ENCODE measurements at places on chromosomes 16 and 17. TPM values are rescaled to one million over a fixed set of nuclear protein-coding genes. Genes with fewer than 3 reads are reported as not detected.
A peak's percentile ranks its signal among the peaks of the same experiment; 100 is the strongest.

The DNAJA2 gene
- 15.8 TPM for total RNA-seq

The USP10 gene
- 27.8 TPM for total RNA-seq

GRCh38 chr17:27965224-27965623 is 72.1 kb upstream of the LYRM9 start:
- H3K4me1 ChIP-seq, result no peaks in the 10 kb centered on the region
- H3K4me3 ChIP-seq, result no peak overlapping the region
- no peak overlapping the region for H3K27ac ChIP-seq

DNA sequence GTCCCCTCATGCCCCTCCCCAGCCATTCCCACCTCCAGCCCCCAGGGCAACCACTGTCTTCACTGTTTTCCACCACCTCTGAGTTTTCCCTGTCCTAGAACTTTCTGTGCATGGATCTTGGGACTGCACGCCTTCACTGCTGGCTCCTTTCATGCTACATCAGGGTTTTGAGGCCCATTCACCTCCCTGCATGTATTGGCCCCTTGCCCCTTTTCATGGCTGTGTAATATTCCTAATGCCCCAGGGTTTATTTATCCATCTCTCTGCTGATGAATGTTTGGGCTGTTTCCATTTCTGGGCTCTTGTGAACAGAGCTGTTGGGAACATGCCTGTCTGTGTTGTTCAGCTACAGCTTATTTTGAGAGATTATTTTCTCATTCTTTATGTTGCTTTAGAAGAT is 205.0 kb downstream of the RBFOX3 start:
- DNase-seq, result no peak

DNA sequence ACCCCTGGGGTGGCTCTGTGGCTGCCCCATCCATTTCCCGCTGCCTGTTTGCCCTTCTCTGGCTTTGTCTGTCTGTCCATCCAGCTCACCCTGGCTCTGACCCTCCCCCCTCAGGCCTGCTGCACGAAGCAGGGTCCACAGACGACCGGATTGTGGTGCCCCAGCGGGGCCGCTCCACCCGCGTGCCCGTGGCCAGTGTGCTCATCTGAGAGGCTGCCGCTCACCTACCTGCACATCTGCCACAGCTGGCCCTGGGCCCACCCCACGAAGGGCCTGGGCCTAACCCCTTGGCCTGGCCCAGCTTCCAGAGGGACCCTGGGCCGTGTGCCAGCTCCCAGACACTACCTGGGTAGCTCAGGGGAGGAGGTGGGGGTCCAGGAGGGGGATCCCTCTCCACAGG is 761 bp upstream of the LAT start:
- no peaks in the 10 kb centered on the region for H3K4me1 ChIP-seq
- H3K36me3 ChIP-seq, result peaks cover 73% of the 10 kb centered on the region
- H3K27ac ChIP-seq, result no peak overlapping the region
- H3K4me3 ChIP-seq, result no peak overlapping the region

DNA sequence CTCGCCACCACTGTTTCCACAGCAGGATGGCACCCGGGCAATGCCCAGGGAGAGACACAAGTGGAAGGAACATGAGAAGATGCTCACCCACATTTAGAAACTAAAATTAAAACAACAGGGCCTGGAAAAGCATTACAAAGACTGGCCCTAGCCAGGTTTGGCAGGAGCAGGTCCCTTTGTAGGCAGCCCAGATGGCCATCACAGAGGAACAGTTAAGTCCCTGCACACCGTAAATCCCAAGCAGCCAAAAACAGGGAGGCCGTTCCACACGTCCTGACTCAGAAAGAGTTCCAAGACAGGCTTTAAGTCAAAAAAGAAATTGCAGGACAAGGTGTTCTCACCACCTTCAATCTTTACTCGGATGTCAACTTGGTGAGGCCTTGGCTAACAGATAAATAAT is 127.1 kb downstream of the DYNLRB2 start:
- H3K36me3 ChIP-seq, result no peaks in the 10 kb centered on the region
- H3K27ac ChIP-seq, result no peak overlapping the region
- no peak for DNase-seq
- H3K4me3 ChIP-seq, result no peak overlapping the region

DNA sequence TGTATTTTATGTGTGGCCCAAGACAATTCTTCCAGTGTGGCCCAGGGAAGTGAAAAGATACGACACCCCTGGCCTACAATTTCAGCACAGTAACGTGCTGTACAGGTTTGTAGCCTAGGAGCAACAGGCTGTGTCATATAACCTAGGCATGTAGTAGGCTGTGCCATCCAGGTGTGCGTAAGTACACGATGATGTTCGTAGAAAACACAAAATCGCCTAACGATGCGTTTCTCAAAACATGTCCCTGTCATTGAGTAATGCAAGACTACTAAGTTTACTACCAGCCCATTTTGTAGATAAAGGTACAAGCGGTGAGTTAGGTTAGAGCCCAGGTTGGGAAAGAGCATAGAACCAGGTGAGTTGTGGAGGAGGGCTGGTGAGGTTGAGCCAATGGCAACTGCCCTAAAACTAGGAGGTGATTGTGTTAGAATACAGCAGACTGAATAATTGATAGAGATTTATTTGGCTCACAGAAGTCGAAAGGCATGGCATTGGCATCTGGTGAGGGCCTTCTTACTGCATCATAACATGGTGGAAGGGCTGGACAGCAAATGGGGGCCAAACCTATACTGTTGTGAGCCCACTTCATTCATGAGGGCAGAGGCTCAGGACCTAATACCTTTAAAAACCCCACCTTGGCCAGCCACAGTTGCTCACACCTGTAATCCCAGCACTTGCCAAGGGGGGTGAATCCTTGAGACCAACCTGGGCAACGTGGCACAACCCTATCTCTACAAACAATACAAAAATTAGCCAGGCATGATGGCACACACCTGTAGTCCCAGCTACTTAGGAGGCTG is 4.2 kb downstream of the EIF1 start:
- no peak for DNase-seq
- H3K27ac ChIP-seq, result no peak overlapping the region
- H3K27me3 ChIP-seq, result no peaks in the 10 kb centered on the region
- H3K4me1 ChIP-seq, result peaks cover 20% of the 10 kb centered on the region
- no peak overlapping the region for H3K4me3 ChIP-seq
- peaks cover 60% of the 10 kb centered on the region for H3K36me3 ChIP-seq

GRCh38 chr17:17696882-17697633 is 15.8 kb downstream of the RAI1 start:
- no peak overlapping the region for H3K4me3 ChIP-seq
- H3K4me1 ChIP-seq, result peaks cover 61% of the 10 kb centered on the region
- H3K27me3 ChIP-seq, result no peaks in the 10 kb centered on the region
- H3K27ac ChIP-seq, result peak overlapping the region; percentile 54
- no peak for DNase-seq

DNA sequence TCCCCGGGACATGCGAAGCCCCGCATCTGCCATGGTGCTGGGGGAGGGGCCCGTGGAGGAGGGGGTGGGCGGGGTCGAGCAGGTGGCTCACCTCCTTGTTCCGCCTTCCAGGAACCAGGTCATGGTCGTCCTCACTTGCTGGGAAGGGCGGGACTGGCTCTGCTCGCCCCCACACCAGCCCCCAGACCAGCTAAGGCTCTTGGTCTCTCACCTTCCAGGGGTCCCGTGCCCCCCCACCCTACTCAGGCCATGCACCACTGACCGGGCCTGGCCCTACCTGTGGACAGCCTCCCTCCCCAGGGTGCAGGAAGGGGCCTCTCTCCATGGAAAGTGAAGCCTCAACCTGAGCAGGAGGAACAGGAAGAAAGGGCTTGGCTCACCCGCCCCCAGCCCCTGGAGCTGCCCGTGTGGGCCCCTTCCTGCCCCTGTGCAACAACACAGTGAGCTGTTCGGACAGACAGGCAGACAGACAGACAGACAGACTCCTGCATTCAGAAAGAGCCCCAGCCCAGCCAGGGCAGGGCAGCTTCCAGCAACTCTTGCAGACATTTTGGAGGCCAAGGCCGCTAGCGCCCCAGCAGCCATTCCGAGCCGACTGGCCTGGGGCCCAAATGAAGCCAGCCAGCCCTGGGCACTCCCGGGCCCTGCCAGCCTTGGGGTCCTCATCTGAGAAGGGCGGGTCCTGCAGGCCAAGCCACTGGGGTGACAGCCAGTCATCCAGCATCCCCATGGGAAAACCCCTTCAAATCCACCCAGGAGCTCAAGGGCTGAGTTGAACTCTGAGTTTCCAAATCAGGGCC is 8.1 kb upstream of the KREMEN2 start:
- H3K4me1 ChIP-seq, result no peaks in the 10 kb centered on the region
- DNase-seq, result no peak
- no peak overlapping the region for H3K4me3 ChIP-seq
- no peak overlapping the region for H3K27ac ChIP-seq

DNA sequence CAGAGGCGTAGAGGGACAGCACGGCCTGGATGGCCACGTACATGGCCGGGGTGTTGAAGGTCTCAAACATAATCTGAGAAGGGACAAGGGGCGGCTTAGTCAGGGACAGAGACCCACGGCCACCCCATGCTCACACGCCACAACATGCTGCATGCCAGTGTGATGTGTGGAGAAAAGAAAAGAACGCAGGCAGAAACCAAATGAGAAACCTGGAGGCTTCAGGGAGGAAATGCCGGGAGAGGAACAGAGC is 1.1 kb downstream of the ACTG1 start:
- H3K36me3 ChIP-seq, result peaks cover 46% of the 10 kb centered on the region
- peak overlapping the region; percentile 88 for H3K27ac ChIP-seq
- no peaks in the 10 kb centered on the region for H3K27me3 ChIP-seq
- H3K4me3 ChIP-seq, result peak overlapping the region; percentile 81
- peaks cover 8% of the 10 kb centered on the region for H3K4me1 ChIP-seq
- no peak for DNase-seq
